Psoas muscle (tissue), 8 donors: ENCODE measurements at places on chromosomes 6 and 20. TPM values are rescaled to one million over a fixed set of nuclear protein-coding genes. Genes with fewer than 3 reads are reported as not detected.

Gene FYN
- 17.0 TPM for total RNA-seq

Gene PGC
- not detected for total RNA-seq

Gene MLIP
- 170 TPM for total RNA-seq

DNA sequence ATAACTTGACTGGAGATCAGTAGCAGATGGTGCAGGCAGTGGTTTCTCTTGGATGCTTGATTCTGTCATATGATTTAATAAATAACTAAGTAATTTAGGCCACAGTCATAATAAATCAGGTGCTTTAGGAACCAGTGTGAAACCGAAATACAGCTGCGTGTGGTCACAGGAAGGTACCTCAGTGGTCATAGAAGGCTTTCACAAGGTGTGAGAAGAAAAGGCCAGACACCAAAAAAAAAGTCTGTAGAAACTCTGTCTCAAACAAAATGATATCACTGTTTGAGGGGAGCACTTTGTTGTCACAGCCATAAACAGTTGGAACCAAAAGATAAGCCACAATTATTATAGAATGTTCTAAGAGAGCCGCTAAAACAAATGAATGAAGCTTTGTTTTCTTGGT is 56.5 kb downstream of the ARMC2 start:
- H3K27me3 ChIP-seq: no peaks in the 10 kb centered on the region
- no peaks in the 10 kb centered on the region for H3K4me1 ChIP-seq
- no peak for DNase-seq
- H3K36me3 ChIP-seq: no peaks in the 10 kb centered on the region

GRCh38 chr20:12067686-12068085 is 150.0 kb downstream of the BTBD3 start:
- no peaks in the 10 kb centered on the region for H3K27me3 ChIP-seq
- no peaks in the 10 kb centered on the region for H3K36me3 ChIP-seq
- H3K4me3 ChIP-seq: no peak overlapping the region
- no peaks in the 10 kb centered on the region for H3K4me1 ChIP-seq

DNA sequence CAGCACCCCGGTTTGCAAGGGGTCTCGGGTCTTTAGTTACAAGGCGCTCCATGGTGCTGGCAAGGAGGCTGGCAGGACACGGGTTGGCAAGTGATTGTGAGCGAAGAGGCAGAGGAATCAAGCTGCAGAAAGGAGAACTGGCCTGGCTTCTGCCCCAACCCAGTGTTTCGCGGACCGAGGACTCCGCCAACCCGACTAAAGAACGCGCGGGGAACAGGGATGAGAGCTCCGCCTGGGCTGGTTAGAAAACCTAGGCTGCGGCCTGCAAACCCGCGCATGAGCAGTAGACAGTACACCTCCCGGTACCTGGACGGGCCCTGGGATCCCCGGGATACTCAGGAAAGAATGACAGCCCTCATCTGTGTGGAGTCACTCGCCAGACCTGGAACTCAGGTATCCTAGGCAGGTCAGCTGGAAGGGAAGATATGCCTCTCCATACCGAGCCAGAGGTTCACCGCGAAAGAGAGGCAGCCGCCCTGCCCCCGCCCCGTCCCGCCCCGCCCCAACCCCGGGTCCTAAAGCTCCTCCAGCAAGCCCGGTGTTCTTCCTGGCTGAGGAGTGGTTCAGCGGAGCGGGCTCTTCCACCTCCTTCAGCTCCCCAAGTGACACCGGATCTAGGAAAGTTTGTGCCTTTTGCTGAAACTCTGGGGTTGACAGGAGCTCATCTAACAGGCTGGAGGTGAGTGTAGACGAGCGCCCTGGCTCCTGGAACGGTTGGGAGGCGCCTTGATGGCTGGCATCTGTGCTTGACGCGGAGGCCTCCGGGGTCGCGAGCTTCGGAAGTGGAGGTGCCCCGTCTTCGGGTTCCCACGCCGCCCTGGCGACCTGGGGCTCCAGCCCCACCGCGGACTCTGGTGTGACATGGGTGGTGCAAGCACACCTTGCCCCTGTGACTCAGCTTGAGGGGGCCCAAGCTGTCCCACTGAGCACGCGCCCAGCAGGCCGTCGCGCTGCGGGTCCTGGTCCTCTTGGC is 1847.3 kb upstream of the DEFB115 start:
- H3K27ac ChIP-seq: no peak overlapping the region
- no peak overlapping the region for H3K4me3 ChIP-seq
- no peaks in the 10 kb centered on the region for H3K36me3 ChIP-seq
- no peaks in the 10 kb centered on the region for H3K27me3 ChIP-seq

DNA sequence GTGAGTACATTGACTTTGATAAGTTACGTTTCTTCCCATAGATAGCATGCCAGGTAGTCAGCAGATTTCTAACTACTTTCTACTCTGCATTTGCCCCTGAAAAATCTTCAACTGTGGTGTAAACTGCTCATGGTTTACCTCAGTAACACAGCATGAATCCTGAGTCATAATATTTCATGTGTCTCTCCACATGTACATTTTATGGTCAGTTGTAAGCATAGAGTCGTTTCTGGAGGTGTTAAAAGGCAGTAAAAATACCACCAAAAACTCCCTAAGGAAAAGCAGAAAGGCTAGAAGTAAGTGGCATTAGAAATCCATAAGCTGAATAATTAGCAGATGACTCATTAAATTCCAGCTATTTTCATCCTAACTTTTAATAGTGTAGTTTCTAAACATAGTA is 4.1 kb upstream of the GPR63 start:
- no peaks in the 10 kb centered on the region for H3K36me3 ChIP-seq
- H3K4me1 ChIP-seq: peaks cover 10% of the 10 kb centered on the region
- no peak for DNase-seq
- peaks cover 21% of the 10 kb centered on the region for H3K27me3 ChIP-seq
- H3K27ac ChIP-seq: no peak overlapping the region

DNA sequence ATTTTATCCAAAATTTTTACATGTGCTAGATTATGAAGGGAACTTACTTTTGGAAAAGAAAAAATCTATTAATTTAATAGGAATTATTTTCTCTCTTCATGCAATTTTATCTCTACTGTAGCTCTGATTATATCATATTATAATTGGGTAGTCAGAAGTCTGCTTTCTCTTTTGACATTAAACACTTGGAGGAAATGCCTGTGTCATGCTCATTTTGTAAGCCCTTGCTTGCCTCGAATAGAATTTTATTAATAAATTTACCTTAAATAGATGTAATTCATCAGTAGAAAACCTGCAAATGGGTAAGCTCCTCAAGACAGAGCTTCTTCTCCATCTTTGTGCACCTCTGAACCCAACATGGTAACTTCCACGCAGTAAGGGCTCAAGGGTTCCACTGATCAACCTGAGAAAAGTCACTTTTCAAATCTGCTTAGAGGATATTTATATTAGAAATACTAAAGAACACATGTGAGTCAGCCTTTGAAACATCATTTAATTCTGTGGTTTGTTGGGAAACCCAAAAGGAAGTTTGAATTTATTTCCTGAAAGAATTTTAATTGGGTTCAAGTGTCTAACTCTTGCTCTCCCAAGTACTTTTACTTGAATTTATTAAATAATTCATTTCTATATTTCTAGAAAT is 266.0 kb downstream of the ALDH8A1 start:
- peaks cover 6% of the 10 kb centered on the region for H3K4me1 ChIP-seq
- no peaks in the 10 kb centered on the region for H3K36me3 ChIP-seq
- no peaks in the 10 kb centered on the region for H3K27me3 ChIP-seq
- H3K27ac ChIP-seq: no peak overlapping the region
- H3K4me3 ChIP-seq: no peak overlapping the region

DNA sequence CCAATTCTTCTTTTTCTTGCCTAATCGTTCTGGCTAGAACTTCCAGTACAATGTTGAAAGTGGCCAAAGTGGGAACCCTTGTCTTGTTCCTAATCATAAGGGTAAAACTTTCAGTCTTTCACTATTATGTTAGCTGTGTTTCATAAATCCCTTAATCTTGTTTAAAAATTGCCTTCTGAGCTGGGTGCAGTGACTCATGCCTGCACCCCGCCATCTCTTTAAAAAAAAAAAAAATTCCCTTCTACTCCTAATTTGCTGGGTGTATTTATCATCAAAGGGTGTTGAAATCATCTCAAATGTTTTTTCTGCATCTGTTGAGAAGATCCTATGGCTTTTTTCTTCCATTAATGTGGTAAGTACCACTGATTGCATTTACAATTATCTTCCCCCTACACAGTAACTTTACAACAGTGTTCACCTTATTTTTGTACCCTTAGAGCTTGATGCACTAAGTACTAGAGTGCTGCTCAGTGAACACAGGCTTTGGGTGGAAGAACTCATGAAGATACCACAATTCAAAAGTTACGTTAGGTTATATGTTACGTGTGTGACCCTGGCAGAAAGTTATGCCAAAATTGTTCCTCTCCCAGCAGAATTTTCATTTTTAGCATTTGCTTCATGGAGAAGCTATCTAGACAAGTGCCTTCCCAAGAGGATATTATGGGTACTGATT is 9.7 kb downstream of the SNRPB start:
- no peak overlapping the region for H3K4me3 ChIP-seq
- H3K36me3 ChIP-seq: peaks cover 78% of the 10 kb centered on the region
- no peak overlapping the region for H3K27ac ChIP-seq
- H3K27me3 ChIP-seq: no peaks in the 10 kb centered on the region
- no peak for DNase-seq

GRCh38 chr20:63232235-63233060 is 3.3 kb upstream of the BIRC7 start:
- H3K27me3 ChIP-seq: peaks cover 2% of the 10 kb centered on the region
- no peak overlapping the region for H3K4me3 ChIP-seq
- no peak overlapping the region for H3K27ac ChIP-seq
- H3K4me1 ChIP-seq: no peaks in the 10 kb centered on the region

DNA sequence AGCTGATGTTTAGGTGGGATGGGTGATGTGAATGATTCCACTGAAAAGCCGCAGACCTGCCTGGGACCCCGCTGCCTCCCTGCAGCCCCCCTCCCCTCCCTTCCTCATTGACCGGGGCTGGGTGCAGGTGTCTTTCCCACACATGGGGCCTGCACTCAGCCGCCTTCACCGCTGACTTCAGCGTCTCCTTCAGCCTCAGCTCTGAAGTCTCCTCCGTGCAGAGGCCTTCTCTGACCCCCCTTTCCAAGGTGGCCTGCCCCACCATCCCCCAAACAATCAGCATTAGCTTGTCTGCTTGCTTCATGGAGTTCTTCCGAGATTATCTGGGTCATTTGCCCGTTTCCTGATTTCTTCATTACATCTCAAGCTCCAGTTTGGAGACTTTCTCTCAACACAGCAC is 140.7 kb downstream of the SMOC2 start:
- H3K36me3 ChIP-seq: no peaks in the 10 kb centered on the region
- H3K4me1 ChIP-seq: no peaks in the 10 kb centered on the region
- H3K27ac ChIP-seq: no peak overlapping the region
